ENCODE measurements at places on chromosomes 4 and X.

- no peak for DNase-seq
Observed at GRCh38 chrX:50953832-50954231, 43.3 kb downstream of the BMP15 start.

GRCh38 chrX:70755850-70756249 is 152.7 kb downstream of the TEX11 start:
- no peak for DNase-seq

GRCh38 chrX:49710744-49711319 is 15.0 kb upstream of the PAGE1 start:
- no peak for DNase-seq

GRCh38 chr4:104302731-104303130 is 192.0 kb downstream of the CXXC4 start:
- no peak for DNase-seq

DNA sequence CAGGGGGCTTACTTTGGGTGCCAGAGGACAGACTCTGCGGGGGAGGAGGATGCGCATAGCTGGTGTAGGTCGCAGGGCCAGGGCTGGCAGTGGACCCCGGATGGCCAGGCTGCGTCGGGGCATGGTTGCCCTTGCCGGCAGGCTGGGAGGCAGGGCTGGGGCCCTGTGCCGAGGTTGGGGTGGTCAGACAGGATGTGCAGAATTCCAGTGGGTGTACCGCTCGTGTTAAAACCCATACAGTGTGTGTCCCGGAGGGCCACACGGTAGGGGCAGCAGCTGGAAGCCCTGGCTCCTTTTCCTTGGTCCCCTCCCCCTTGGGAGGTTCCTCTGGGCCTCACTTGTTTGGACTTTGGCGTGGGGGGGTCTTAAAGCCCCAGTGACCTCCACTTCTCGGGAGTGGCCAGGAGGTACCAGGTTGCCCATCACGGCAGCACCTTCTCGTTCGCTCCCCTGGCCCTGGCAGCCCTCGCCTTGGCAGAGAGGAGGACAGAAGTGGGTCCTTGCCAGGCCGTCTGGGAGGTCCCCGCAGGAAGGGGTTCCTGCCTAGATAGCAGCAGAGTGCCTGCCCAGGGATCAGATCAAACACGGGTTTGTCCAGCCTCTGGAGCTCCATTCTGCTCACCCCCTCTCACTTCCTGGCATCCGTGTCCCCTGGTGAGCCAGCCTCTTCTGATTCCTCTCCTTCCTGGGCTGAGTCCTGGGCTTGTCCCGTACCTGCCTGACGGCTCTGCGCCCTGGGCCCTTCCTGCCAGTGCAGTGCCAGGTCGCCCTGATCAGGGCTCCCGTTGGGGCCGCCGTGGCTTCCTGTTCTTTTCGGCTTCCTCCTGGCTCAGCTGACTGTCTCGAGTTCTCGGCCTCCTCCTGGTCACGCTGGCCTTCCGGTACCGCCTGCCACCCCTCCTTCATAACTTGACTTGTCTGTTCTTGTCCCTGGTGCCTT is 56.7 kb upstream of the HGFAC start:
- no peak for DNase-seq

- no peak for DNase-seq
Observed at GRCh38 chr4:100504086-100504874, 13.5 kb downstream of the EMCN start.

GRCh38 chr4:15489551-15489950 is 19.9 kb downstream of the CC2D2A start:
- DNase-seq = no peak

DNA sequence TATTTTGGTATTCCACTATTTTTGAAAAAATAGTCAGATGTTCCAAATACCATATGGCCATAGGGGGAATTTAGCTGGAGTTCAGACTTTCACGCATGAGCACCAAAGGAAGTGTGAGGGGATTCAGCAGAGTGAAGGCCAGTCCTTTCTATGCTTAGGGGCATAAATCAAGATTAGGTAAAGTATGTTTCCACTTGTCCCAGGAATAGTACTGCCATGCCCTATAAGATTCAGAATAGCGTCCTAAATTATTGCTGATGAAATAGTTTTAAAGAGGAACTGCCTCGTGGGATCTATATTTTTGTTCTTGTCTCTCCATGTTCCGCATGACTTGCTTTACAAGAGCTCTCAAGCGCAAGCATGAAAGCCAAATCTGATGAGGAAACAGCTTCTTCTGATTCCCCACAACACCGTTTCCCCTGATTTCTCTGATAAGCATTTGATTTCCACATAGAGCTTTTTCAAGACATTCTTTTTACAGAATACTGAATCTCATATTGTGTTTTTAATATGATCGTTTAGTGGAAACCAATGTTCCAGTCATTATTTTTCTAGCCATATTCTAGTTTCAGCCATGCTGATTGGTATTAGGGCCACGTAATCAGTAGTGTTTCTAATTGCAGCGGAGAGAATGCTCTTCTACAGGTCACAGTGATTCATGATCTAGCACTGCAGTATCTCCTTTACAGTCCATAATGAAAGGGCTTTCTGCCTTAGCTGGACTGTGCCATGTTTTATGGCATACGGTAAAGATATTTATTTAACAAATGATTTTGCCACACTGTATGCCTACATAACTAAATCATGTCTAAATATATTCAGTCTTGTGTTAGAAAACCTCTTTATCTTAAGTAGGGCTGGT is 492.3 kb downstream of the CENPC start:
- DNase-seq = no peak

DNA sequence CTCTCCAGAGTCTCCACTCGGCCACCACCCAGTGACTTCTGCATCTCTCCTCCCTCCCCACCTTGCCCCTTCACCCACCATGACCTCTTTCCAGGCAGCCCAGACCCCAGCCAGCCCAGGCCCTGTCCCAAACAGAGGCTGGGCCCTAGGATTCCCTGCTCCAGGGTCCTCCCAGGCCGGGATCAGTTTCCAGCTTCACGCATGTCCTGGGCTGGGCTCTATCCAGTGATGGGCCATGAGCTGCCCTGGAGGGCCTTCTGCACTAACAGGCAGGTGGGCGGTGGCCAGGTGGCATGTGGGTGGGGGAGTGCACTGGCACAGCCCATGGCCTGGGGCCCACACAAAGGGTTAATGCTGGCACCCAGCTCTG is 20.4 kb upstream of the ADD1 start:
- DNase-seq = no peak

DNA sequence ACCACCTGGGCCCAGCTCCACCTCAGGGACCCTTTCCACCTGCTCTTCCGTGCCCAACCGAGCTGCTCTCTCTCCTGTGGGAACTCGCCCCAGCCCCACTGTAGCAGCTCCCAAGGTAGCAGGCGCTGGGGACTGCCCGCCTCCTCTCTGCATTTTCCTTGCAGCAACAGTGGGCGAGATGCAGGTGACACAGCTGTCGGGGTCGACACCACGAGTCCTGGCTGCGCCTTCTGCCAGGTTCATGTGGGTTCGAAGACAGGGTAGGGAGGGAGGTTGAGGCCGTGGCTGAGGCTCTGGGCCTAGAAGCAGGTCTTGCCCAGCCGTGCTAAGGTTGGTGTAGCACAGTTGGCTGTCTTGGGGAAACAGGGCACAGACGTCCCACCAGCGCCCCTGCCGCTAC is 245.2 kb upstream of the FSTL5 start:
- DNase-seq = no peak

GRCh38 chr4:186845137-186845842 is 121.6 kb upstream of the FAT1 start:
- no peak for DNase-seq

- DNase-seq = no peak
Observed at GRCh38 chrX:128436397-128437103, 384.3 kb upstream of the ACTRT1 start.

DNA sequence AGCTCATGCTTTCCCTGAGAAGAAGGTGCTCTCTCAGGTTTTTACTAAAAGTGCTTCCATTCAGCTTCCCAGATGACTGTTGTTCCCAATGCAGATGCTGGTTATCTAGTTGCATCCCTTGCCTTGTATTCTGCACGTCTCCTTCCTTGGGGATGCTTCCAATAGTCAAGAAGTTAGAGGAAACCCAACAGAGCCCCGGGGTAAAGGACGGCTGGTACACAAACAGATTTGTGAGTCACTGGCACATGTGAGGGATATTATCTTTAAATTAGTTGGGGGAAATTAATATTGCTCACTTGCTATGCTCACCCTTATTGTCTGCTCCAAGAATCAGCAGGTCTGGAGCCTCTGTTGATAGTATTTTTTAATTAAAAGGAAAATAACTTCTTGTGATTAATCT is 465.2 kb upstream of the BOD1L1 start:
- no peak for DNase-seq

GRCh38 chr4:17284323-17285175 is 227.3 kb downstream of the QDPR start:
- no peak for DNase-seq

DNA sequence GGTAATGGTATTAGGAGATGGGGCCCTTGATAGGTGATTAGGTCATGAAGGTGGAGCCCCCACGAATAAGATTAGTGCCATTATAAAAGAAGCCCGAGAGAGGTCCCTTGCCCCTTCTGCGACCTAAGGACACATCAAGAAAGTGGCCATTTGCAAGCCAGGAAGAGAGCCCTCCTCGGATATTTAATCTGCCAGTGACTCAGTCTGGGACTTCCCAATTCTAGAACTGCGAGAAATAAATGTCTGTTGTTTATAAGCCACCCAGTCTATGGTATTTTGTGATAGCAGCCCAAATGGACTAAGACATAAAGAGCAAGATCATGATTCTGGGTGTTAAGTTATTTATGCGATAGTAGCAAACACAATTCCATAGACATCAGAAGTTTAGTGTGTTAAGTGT is 192.2 kb downstream of the LDB2 start:
- DNase-seq = no peak

GRCh38 chr4:10090467-10091250 is 25.9 kb downstream of the WDR1 start:
- DNase-seq = no peak

DNA sequence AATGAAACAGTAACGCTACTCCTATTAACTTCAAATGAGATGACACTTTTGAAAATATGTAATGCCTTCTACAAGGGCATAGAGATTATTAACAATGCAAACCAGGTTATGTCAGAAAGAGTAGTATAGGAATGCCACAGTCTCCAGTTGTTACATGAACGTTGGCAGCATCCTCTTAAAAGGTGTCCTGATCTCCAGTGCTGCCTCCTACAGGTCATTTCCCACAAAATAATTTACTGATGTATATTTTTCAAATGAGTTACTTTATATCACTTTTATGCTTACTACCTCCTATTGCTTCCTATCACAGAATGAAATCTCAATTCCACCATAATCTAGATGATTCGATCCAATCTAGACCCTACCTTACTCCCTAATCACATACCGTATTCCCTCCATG is 195.2 kb upstream of the EPHA5 start:
- no peak for DNase-seq

GRCh38 chr4:180542445-180543100 is 1700.6 kb upstream of the TENM3 start:
- DNase-seq = no peak

GRCh38 chr4:76714226-76714625 is 183.7 kb downstream of the SOWAHB start:
- no peak for DNase-seq

- no peak for DNase-seq
Observed at GRCh38 chr4:3355266-3355748, 62.5 kb downstream of the RGS12 start.

DNA sequence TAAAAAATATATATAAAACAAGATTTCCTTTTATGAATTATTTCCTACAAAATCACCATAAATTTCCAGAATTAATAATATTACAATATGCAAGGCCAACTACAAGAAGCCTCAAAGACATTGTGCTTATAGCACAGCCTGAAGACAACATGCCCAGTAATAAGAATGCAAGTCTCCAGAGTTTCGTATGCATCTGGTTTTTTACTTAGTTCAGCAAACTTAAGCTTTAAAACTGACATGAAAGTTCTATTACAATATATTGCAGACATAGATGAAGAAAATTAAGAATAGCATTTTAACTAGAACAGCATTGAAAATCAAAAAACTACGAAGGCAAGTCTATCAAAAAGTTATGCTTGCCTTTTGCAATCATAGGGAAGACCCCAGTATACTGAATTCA is 107.6 kb downstream of the PRDM5 start:
- no peak for DNase-seq

DNA sequence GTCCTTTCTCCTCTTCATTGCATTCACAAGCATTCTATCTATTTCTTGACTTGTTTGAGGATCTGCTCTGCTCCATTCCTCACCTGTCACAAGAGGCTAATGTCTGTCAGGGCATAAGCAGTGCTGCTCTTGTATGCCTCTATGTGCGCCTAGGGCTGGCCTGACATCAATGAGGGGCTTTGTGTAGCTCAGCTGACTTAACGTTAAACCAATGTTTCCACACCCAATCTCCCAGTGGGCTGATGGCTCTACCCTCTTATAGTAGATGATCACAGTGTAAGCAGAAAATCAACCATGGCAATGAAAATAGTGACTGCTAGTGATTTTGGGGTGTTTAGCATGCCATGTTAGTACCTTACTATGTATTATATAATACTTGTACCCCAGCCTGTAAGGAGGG is 139.0 kb downstream of the UNC5C start:
- no peak for DNase-seq

DNA sequence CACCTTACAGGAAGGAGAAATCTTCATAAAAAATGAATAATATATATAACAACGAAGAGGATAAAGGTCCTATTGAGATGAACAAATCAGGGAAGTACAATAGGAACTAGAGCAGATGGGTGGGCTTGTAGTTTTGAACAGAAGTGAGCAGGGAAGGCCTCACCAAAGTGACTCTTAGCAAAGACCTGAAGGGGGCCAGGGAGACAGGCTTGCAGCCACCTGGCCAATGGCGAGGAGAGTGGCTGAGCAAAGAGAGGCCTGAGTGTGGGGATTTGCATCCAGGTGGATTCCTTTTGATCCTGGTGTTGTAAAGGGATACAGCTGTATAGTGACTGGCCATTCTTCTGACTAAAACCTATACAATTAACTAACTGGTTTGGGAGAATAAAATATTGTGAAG is 354.1 kb downstream of the CAMK2D start:
- no peak for DNase-seq

- DNase-seq = no peak
Observed at GRCh38 chr4:74292111-74292870, 16.0 kb upstream of the EPGN start.

DNA sequence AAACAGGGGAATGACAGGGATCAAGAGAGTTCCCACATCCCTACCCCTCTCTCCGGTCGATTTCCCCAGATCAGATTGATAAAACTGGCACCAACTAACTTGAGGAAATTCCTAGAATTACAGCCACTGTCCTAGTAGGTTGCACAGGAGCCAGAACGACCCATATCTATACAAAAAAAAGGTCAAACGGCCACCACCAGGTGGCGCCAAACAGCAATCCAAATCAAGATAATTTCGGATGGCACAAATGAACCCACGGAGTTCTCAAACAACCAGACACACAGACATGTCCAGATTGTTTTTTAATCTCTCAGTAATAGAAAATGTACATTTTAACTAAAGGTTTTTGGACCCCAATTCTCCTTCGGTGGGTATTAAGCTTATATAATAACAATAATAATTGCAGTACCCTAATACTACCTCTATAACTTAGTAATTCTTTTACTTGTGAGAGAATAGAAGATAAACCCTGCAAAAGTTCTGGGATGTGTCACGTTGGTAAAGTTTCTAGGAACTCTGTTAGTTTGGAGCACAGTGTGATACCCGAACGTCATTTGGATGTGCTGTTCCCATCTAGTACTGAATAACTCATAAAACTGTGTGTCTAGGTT is 212.6 kb downstream of the SPOCK3 start:
- DNase-seq = no peak
